ENCODE measurements at places on chromosomes 2 and 18.

DNA sequence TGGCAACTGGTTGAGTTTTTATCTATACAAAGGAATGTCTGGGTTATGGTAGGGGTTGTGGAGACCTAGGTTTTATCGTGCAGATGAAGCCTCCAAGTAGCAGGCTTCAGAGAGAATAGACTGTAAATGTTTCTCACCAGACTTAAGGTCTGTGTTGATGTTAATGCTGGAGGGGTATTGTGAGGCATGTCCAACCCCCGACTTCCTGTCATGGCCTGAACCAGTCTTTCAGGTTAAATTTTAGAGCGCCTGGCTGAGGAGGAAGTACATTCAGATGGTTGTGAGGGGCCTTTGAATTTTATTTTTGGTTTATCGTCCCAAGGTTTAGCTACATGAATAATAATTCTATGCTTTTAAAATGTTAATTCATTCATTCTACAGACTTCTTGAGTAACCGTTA is 435.1 kb downstream of the DLGAP1 start:
- no peak for DNase-seq

DNA sequence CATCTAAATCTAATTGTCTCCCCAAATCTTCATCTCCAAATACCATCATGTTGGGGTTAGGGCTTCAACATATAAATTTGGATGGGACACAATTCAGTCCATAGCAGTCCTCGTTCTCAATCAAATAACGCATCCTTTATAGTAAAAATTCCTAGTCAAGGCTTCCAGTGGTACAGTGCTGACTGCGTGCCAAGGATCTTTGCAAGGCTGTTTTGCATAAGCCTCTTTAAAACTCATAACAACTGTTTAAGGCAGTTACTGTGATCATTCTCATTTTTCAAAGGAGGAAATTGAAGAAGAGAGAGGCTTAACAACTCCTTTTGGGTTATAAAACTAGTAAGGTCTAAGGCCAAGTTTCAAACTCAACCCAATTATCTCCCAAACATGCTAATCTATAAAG is 666.9 kb downstream of the NYAP2 start:
- DNase-seq: no peak

DNA sequence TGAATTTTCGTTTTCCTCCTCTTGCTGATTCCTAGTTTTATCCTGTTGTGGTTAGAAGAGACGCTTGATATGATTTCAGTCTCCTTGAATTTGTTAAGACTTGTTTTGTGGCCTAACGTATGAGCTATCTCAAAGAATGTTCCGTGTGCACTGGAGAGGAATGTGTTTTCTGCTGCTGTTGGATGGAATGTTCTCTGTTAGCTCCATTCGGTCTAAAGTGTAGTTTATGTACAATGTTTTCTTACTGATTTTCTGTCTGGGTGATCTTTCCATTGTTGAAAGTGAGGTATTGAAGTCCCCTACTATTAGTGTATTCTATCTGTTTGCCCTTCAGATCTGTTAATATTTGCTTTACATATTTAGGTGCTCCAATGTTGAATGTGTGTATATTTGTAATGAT is 25.9 kb downstream of the COLEC11 start:
- DNase-seq: no peak

- DNase-seq: no peak
These were observed 42.8 kb downstream of the ITSN2 start for GRCh38 chr2:24317491-24317920.

GRCh38 chr2:24336811-24337210 is 23.5 kb downstream of the ITSN2 start:
- DNase-seq: no peak

- DNase-seq: no peak
These were observed 43.0 kb downstream of the TNFRSF11A start for GRCh38 chr18:62368100-62368499.

DNA sequence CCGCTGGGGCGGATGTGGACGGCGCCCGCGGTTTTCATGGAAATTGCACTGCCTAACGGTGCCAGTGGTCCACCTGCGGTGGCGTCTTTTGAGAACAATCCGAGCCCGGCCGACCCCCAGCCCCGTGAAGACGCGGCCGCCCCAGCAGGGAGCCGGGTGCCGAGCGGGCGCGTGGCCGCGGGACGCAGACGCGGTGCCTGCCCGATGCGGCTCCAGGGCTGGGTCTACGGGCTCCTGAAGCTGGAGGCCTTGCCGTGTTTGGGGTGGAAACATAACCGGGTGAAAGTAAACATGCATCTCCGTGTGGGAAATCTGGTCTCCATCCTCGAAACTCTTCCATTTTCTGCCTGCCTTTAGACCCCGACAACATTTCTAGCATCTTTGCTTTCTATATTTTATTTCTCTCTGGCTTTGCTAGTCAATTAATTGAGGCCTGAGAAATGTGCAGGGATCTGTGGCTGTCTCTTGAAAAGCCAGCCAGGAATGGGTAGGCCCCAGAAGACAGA is 572 bp downstream of the INPP4A start:
- DNase-seq: no peak

GRCh38 chr2:102366406-102367112 is 11.0 kb downstream of the IL18R1 start:
- DNase-seq: no peak

DNA sequence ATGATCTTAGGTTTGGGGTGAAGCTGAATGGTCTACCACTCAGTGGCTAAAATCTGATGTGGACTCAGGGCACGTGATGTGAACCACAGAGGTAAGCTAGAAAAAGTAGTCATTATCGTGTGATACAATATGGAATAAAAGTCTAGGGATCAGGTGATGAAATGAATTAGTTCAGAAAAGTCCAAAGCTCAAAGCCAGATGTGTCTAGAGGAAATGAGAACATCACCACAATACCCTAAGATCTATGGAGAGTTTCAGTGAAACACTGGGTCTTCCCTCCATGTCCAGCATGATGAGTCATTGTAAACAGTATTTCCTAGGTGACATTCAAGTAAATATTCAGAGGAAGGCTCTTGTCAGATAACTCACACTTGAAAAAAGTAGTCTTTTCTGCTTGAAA is 1257.4 kb upstream of the ZEB2 start:
- DNase-seq: no peak

DNA sequence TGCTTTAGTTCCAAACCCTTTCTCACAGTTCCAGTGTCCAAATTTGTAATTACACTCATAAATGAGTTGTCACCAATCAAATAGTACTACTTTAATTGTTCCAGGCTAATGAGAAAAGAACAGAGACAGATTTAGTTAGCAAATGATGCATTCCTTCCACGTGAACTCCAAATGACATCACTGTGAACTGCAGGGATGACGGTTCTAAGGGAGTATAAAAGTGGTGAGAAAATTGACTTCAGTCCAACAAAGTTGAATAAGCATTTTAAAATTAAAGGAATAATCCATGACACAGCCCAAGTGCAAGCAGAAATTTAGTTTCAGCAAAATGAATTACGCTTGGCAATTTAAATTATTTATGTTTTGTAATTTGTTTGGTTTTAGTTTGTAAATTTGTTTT is 102.0 kb upstream of the LRATD1 start:
- DNase-seq: no peak

GRCh38 chr2:1750270-1750932 is 6.1 kb upstream of the PXDN start:
- DNase-seq: no peak

- no peak for DNase-seq
These were observed 1128.9 kb upstream of the NXPH2 start for GRCh38 chr2:139909136-139909535.

- DNase-seq: no peak
These were observed 159.2 kb upstream of the SCN7A start for GRCh38 chr2:166653185-166653813.

- no peak for DNase-seq
These were observed 68.9 kb downstream of the CAPN13 start for GRCh38 chr2:30738141-30738911.

DNA sequence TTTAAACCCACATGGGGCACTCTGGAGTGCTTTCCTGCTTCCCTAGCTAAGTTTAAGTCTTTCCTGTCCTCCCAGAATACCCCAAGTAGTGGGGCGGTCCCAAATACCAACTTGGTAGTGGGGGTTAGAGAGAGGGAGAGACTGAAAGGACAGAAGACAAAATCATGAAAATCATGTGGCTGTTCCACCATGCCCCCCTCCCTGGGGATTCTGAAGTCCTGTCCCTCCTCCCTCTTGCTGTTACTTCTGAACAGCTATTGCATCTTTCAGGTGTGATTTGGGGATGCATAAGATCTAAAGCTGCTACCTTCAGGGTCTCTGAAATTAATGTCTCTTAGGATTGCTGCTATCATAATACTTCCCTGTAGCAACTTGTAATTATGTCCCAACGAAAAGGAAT is 266.9 kb upstream of the EPAS1 start:
- no peak for DNase-seq

GRCh38 chr18:48123324-48123723 is 192.9 kb upstream of the SMAD2 start:
- DNase-seq: no peak

- DNase-seq: no peak
These were observed 1710.2 kb upstream of the SLC39A10 start for GRCh38 chr2:193946806-193947205.

DNA sequence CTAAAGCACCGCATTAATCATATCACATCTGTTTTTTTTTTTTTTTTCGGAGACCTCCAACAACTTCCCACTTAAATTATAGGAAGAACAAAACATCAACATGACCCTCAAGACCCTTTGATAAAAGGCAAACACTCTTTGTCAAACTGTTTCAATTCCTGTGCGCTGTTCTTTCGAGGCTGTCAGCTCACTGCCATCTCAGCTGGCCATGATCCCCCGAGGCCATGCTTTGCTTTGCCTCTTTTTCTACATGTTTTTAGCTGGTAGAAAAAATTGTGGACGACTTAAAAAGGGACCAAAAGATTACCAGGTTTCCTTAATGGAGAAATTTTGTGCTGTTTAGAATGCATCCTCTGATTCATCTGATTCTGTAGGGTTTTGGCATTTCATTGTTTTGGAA is 138.2 kb downstream of the DPP10 start:
- DNase-seq: no peak

Data from stimulated activated CD8-positive, alpha-beta memory T cell treated with anti-CD3 and anti-CD28 coated beads, Interleukin-15, amount 100 ng/mL, for 24 hours (primary cell).